ENCODE measurements at places on chromosomes 1 and 21. TPM values are rescaled to one million over a fixed set of nuclear protein-coding genes. Genes with fewer than 3 reads are reported as not detected.

FMO2 gene
- 63.4 TPM for total RNA-seq

- no peak overlapping the region for H3K4me3 ChIP-seq
- H3K27ac ChIP-seq, result no peak overlapping the region
- DNase-seq, result no peak
- no peaks in the 10 kb centered on the region for H3K27me3 ChIP-seq
These were observed 1.9 kb upstream of the FCGR2A start for GRCh38 chr1:161503394-161503748.

DNA sequence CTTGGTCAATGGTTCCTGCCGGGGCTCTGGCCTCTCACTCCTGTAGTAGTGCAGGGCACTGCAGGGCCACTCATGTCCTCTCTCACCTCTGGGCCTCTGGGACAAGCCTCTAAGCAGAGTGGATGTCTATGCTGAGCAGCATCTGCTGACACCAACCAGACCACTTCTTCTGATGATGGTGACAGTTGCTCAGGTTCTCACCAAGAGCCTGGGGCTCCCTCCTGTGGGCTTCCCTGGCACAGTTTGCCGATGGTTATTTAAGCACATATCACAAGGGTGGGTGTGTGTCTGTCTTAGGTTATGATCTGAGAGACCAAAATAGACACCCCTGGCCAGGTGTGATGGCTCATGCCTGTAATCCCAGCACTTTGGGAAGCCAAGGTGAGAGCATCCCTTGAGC, 17.4 kb upstream of the GPR137B start:
- no peaks in the 10 kb centered on the region for H3K36me3 ChIP-seq
- H3K4me1 ChIP-seq, result no peaks in the 10 kb centered on the region
- DNase-seq, result no peak
- no peak overlapping the region for H3K27ac ChIP-seq
- H3K27me3 ChIP-seq, result no peaks in the 10 kb centered on the region

MAB21L3 gene
- total RNA-seq, result 0.26 TPM

GRCh38 chr1:244318512-244318911, 133.2 kb downstream of the ADSS2 start:
- DNase-seq, result no peak
- H3K27me3 ChIP-seq, result no peaks in the 10 kb centered on the region
- H3K4me3 ChIP-seq, result no peak overlapping the region
- no peak overlapping the region for H3K27ac ChIP-seq
